Naive thymus-derived CD4-positive, alpha-beta T cell (primary cell): ENCODE measurements at places on chromosomes 5 and 9.

- no peaks in the 10 kb centered on the region for H3K4me1 ChIP-seq
- no peak overlapping the region for H3K4me3 ChIP-seq
- H3K36me3 ChIP-seq, result no peaks in the 10 kb centered on the region
- no peaks in the 10 kb centered on the region for H3K27me3 ChIP-seq
Observed at GRCh38 chr5:136927571-136927970, 562.2 kb upstream of the TRPC7 start.

GRCh38 chr5:162221910-162222309 lies 154.3 kb downstream of the GABRG2 start:
- no peaks in the 10 kb centered on the region for H3K4me1 ChIP-seq
- no peak overlapping the region for H3K4me3 ChIP-seq
- H3K27ac ChIP-seq, result no peak overlapping the region
- no peaks in the 10 kb centered on the region for H3K36me3 ChIP-seq
- DNase-seq, result no peak

GRCh38 chr9:96553070-96553469 lies 66.6 kb downstream of the CDC14B start:
- DNase-seq, result no peak
- H3K4me3 ChIP-seq, result no peak overlapping the region
- H3K4me1 ChIP-seq, result no peaks in the 10 kb centered on the region
- H3K36me3 ChIP-seq, result no peaks in the 10 kb centered on the region

GRCh38 chr9:121107029-121107428 lies 32.3 kb downstream of the CNTRL start:
- no peaks in the 10 kb centered on the region for H3K4me1 ChIP-seq
- peak; percentile 42 for DNase-seq
- no peaks in the 10 kb centered on the region for H3K27me3 ChIP-seq
- H3K27ac ChIP-seq, result no peak overlapping the region
- H3K4me3 ChIP-seq, result no peak overlapping the region

- H3K27ac ChIP-seq, result no peak overlapping the region
- H3K36me3 ChIP-seq, result no peaks in the 10 kb centered on the region
- no peak overlapping the region for H3K4me3 ChIP-seq
- no peaks in the 10 kb centered on the region for H3K27me3 ChIP-seq
- no peak for DNase-seq
- no peaks in the 10 kb centered on the region for H3K4me1 ChIP-seq
Observed at GRCh38 chr5:144032375-144032774, 138.1 kb downstream of the YIPF5 start.

GRCh38 chr5:80745490-80745889 lies 90.7 kb upstream of the DHFR start:
- H3K4me3 ChIP-seq, result no peak overlapping the region
- no peak for DNase-seq
- no peak overlapping the region for H3K27ac ChIP-seq
- no peaks in the 10 kb centered on the region for H3K27me3 ChIP-seq

GRCh38 chr9:22255337-22255736 lies 191.3 kb upstream of the DMRTA1 start:
- H3K4me3 ChIP-seq, result no peak overlapping the region
- no peak for DNase-seq
- no peaks in the 10 kb centered on the region for H3K27me3 ChIP-seq
- H3K4me1 ChIP-seq, result no peaks in the 10 kb centered on the region
- H3K27ac ChIP-seq, result no peak overlapping the region

DNA sequence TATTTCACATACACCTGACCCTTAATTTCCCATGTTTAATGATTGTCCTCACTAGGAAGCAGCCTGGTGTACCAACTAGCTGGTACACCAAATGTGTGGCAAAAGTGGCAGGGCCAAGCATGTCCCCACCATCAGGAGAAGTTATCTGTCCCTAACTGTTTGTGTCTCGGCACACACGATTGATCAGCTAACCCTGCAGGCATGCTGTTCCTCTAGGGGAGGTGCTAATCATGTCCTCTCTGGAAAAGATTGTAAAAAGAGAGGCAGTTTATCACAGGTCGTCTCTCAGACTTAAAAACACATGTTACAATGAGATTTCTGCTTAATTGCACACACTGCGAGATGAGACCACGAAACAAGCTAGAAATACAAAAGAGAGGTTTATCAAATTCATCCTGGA lies 342.7 kb downstream of the DIRAS2 start:
- no peak for DNase-seq
- H3K27me3 ChIP-seq, result no peaks in the 10 kb centered on the region
- H3K4me1 ChIP-seq, result no peaks in the 10 kb centered on the region

DNA sequence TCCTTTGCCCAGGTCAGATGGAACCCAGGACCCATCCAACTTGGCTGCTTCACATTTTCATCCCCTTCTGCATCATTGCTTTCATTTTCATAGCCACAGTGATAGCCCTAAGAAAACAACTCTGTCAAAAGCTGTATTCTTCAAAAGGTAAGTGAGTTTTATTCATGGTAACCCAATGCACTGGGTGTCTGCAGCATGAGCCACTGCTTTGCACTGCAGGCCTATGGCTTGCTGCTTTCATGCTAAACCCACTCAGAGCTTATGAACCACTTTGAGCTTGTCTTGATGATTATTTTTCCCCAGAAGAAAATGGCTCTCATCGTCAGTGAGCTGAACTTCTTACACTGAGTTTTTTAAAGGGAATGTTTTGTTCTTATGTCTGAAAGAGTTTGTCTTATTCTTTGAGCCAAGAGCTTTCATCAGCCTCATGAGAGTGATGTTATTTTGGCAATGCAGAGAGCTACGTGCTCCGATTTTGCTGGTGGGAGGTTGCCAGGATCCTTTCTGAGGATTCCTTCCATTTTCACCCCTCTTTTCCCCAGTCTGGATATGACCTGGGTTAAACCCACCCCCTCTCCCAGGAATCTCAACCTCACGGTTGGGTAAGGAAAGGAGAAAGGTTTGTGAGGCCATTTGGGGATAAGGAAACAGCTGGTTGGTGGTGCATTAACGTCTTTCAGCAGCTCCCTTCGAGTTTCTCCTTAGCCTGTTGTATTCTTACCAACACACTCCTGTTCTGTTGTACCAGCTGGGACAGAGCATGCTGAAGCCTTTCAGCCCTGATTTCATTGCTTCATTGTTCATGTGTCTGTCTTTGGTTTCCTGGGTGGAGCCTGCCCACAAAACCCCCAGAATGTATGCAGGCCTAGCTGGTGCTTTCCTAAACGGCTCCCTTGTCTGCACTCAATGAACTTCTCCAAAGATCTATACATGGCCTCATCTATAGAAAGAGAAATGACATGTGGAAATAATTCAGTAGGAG lies 47.6 kb downstream of the PDCD1LG2 start:
- peak; percentile 59 for DNase-seq
- H3K27ac ChIP-seq, result peak overlapping the region; percentile 68
- no peaks in the 10 kb centered on the region for H3K27me3 ChIP-seq
- H3K36me3 ChIP-seq, result no peaks in the 10 kb centered on the region
- peaks cover 31% of the 10 kb centered on the region for H3K4me1 ChIP-seq

DNA sequence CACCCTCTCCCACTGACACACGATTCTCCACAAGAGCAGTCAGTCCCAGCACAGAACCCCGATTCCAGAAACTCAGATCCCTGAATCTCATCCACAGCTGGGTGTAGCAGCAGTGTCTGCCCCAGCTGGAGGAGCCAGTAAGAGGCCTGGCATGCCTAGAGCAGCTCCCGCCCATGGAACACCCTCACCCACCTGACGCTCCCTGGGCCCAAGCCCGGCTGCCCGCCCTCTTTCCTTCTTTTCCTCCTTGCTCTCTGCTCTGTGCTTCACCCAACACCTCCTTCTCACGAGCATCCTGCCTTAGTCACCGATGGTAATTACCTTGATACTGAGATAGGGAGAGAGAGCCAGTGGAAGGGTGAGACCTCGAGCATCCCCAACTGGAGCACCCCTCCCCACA lies 8.7 kb downstream of the PCDH1 start:
- H3K27me3 ChIP-seq, result no peaks in the 10 kb centered on the region
- no peaks in the 10 kb centered on the region for H3K36me3 ChIP-seq
- no peaks in the 10 kb centered on the region for H3K4me1 ChIP-seq
- no peak for DNase-seq

- no peaks in the 10 kb centered on the region for H3K4me1 ChIP-seq
- H3K36me3 ChIP-seq, result no peaks in the 10 kb centered on the region
- no peak overlapping the region for H3K27ac ChIP-seq
- no peak for DNase-seq
- no peaks in the 10 kb centered on the region for H3K27me3 ChIP-seq
Observed at GRCh38 chr5:102306121-102306520, 10.0 kb upstream of the SLCO4C1 start.

GRCh38 chr5:137666901-137667300 lies 69.0 kb downstream of the KLHL3 start:
- no peak for DNase-seq
- no peaks in the 10 kb centered on the region for H3K36me3 ChIP-seq
- H3K27ac ChIP-seq, result no peak overlapping the region
- H3K27me3 ChIP-seq, result no peaks in the 10 kb centered on the region
- peaks cover 9% of the 10 kb centered on the region for H3K4me1 ChIP-seq

GRCh38 chr9:16417749-16418148 lies 452.7 kb downstream of the BNC2 start:
- no peaks in the 10 kb centered on the region for H3K36me3 ChIP-seq
- no peak overlapping the region for H3K27ac ChIP-seq
- H3K4me3 ChIP-seq, result no peak overlapping the region
- no peaks in the 10 kb centered on the region for H3K4me1 ChIP-seq
- no peak for DNase-seq

- H3K4me3 ChIP-seq, result no peak overlapping the region
- H3K4me1 ChIP-seq, result no peaks in the 10 kb centered on the region
Observed at GRCh38 chr5:59300930-59301329, 592.6 kb downstream of the PDE4D start.

- H3K36me3 ChIP-seq, result no peaks in the 10 kb centered on the region
- DNase-seq, result no peak
- no peaks in the 10 kb centered on the region for H3K4me1 ChIP-seq
- H3K27me3 ChIP-seq, result no peaks in the 10 kb centered on the region
- H3K4me3 ChIP-seq, result no peak overlapping the region
Observed at GRCh38 chr5:116658141-116658540, 83.5 kb upstream of the SEMA6A start.

DNA sequence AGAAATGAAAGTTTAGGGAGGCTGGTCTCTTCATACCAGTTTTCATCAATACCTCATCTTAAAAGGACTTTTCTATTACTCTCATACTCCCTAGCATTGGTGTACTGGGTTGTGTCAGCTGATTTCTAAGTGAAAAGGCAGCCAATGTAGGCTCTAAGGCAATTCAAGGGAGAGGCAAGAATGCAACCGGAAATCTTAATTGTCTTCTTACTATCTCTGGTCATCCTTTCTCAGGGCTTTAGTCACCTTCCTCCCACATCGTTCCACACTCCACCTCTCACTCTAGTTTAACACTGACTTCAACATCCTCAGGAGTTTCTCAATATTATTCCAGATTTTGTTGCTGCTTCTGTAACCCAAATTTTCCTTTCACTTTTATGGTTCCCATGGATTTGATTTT lies 281.8 kb upstream of the RFX3 start:
- H3K4me3 ChIP-seq, result no peak overlapping the region
- no peaks in the 10 kb centered on the region for H3K36me3 ChIP-seq
- no peaks in the 10 kb centered on the region for H3K4me1 ChIP-seq
- H3K27ac ChIP-seq, result no peak overlapping the region
- no peak for DNase-seq
- no peaks in the 10 kb centered on the region for H3K27me3 ChIP-seq

GRCh38 chr9:112048924-112049691 lies 126.0 kb downstream of the SUSD1 start:
- no peak overlapping the region for H3K27ac ChIP-seq
- no peaks in the 10 kb centered on the region for H3K4me1 ChIP-seq
- no peaks in the 10 kb centered on the region for H3K27me3 ChIP-seq
- no peak for DNase-seq
- no peaks in the 10 kb centered on the region for H3K36me3 ChIP-seq
- no peak overlapping the region for H3K4me3 ChIP-seq

- H3K4me1 ChIP-seq, result no peaks in the 10 kb centered on the region
- H3K27ac ChIP-seq, result no peak overlapping the region
- no peak for DNase-seq
- no peak overlapping the region for H3K4me3 ChIP-seq
- H3K27me3 ChIP-seq, result no peaks in the 10 kb centered on the region
Observed at GRCh38 chr9:100070104-100071041, 28.4 kb downstream of the ERP44 start.

DNA sequence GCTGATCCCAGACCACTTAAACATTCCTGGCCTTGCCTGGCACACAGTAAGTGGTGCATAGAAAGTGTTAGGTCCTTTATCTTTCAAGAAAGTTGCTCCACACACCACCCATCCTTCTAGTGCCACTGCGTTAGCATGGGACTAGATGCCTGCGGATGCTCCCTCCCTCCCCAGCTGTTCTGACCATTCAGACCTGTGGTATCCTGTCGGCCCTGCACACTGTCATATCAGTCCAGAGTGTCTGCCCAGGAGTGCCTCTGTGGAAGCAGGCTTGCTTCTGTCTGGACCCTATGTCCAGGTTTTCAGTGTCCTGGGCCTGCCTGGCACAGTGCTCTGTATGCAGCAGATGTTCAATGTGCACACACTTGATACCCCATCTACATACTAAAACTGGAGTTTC lies 38.3 kb upstream of the SMU1 start:
- peaks cover 16% of the 10 kb centered on the region for H3K4me1 ChIP-seq
- no peak overlapping the region for H3K27ac ChIP-seq
- H3K4me3 ChIP-seq, result no peak overlapping the region
- DNase-seq, result no peak
- no peaks in the 10 kb centered on the region for H3K27me3 ChIP-seq

GRCh38 chr5:134975843-134976242 lies 8.1 kb downstream of the CATSPER3 start:
- H3K27me3 ChIP-seq, result no peaks in the 10 kb centered on the region
- no peaks in the 10 kb centered on the region for H3K36me3 ChIP-seq

GRCh38 chr5:87389296-87390034 lies 23.3 kb downstream of the CCNH start:
- H3K4me3 ChIP-seq, result no peak overlapping the region
- peaks cover 24% of the 10 kb centered on the region for H3K36me3 ChIP-seq
- no peak overlapping the region for H3K27ac ChIP-seq
- H3K4me1 ChIP-seq, result no peaks in the 10 kb centered on the region
- DNase-seq, result no peak
- no peaks in the 10 kb centered on the region for H3K27me3 ChIP-seq

GRCh38 chr5:122901346-122901745 lies 55.9 kb downstream of the SNX24 start:
- H3K36me3 ChIP-seq, result no peaks in the 10 kb centered on the region
- H3K4me1 ChIP-seq, result peaks cover 3% of the 10 kb centered on the region
- H3K27ac ChIP-seq, result no peak overlapping the region
- H3K27me3 ChIP-seq, result no peaks in the 10 kb centered on the region

GRCh38 chr5:160475864-160476438 lies 54.3 kb downstream of the PTTG1 start:
- no peaks in the 10 kb centered on the region for H3K27me3 ChIP-seq
- H3K4me3 ChIP-seq, result no peak overlapping the region
- H3K4me1 ChIP-seq, result peaks cover 69% of the 10 kb centered on the region
- DNase-seq, result no peak
- no peaks in the 10 kb centered on the region for H3K36me3 ChIP-seq

GRCh38 chr5:78589923-78590322 lies 58.6 kb downstream of the LHFPL2 start:
- H3K4me1 ChIP-seq, result no peaks in the 10 kb centered on the region
- no peak overlapping the region for H3K27ac ChIP-seq
- H3K27me3 ChIP-seq, result peaks cover 3% of the 10 kb centered on the region
- no peak for DNase-seq
- H3K4me3 ChIP-seq, result no peak overlapping the region
